ENCODE measurements at places on chromosomes 7 and 10. TPM values are rescaled to one million over a fixed set of nuclear protein-coding genes. Genes with fewer than 3 reads are reported as not detected.
A peak's percentile ranks its signal among the peaks of the same experiment; 100 is the strongest.

DNA sequence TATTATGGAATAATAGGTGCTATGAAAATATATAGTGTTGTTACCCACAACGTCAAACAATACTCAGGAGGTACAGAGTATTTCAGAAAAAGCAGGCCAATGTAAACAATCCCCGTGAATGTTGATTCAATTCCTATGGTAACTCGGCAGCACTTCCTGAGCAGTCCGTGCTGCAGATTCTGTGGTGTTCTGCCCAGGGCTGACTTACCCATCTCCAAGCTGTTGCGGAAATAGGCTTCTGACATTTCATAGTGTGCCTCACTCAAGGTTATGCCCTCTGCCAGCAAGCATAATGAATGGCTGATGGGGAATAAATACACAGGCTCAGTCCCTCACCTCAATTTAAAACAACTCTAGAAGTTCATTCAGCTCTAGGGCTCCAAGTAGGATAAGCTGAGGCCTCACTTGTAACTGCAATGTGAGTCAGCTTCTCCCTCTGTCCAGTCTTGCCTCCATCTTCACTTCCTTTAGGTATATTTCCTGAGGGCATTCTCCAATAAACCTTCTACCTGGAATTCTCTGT, 177.6 kb downstream of the GNAI1 start:
- peak; percentile 96 for DNase-seq

DNA sequence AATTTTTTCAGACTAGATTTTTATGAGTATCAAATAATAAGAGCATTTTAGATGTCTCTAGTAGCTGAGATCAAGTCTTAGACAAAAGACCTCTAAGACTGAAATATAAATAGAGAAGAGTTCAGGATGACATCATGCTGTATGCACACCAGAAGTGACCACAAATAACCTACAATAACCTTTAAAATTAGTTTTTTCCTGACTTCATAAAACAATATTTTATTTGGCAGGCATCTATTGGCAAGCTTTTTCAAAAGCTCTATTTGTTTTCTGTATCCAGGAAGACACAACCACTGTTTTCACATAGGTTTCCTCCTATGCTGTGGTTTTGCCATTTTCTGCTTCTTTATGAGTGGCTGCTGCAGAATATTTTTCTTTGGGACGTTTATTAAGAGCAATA, 359.1 kb downstream of the CRPPA start:
- DNase-seq = peak; percentile 93

DNA sequence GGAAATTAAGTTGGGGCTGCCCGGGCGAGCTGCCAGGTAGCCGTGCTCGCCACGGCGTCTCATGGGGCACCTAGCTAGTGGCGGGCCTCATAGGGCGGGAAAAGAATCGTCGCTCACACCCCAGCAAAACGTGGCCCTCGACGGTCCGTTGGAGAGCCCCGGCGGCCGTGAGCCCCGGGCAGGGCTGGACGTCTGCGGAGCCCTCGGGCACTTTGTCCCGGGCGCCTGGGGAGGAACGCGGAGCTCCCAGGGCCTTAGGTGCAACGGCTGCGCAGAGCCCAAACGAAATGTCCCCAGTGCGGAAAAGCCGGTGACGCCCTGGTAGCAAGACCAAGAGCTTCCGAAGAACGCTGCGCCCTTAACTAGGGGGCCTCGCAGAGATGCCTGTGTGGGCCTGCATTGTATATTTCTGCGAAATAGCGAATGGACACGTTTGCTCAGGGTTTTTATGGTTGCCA, 866 bp upstream of the SFMBT2 start:
- no peak for DNase-seq

GRCh38 chr7:150799741-150800580, at the start of gene TMEM176B:
Gene TMEM176B, minus strand, starts transcription at chr7:150800364. Its CDS starts 3,795 bp downstream, at chr7:150796569.
- no peak for DNase-seq

DNA sequence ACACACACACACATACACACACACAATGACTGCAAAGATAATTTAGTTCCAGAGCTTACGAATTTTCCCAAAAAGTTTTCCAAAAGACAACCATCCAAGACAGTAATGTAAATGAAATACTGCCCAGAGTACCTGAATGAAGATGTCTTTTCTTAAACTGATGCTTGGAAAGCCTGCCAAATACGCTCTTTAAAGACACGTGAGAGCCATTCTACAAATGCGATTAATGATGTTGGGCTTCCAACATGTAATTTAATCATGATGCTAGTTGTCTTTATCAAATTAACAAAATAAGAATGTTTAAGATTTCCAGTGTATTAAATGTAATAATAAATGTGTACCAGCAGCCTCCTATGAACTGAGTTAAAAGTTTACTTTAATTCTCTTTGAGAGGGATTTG, 11.1 kb downstream of the ERCC6 start:
- DNase-seq = no peak

GRCh38 chr10:100522107-100522801, 2.6 kb upstream of the SEC31B start:
- DNase-seq = no peak

GRCh38 chr10:112448888-112449287, 1.9 kb downstream of the VTI1A start:
- DNase-seq = no peak

DNA sequence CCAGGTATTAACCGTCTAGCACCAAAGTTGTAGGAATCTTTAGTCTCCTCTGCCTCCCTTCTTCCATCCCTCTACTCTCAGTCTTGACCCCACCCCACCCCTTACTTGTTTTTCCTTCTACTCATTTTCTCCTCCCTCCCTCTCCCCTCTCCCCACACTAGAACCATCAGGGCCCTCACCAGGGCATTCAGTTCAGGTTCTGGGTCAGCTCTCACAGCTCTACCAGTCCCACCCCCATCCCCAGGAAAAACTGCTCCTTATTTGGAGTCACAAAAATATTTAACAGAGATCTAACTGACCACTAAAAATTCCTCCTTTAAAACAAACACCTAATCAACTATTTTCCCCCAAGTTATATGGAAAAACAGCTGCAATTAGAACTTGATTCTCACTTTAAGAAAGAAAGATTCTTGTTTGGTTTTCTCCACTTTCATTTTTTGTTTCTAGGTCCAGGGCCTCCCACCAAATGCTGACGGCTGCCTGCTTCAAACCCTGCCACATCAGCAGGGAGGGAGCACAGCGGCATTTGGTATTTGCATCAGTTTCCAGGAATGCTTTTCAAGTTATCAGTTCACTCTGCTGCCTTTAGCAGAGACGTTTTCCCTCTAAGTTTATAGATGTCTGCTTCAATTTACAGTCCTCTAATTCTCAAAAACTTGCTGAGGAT, 2.8 kb upstream of the COL1A2 start:
- peak; percentile 65 for DNase-seq

DNA sequence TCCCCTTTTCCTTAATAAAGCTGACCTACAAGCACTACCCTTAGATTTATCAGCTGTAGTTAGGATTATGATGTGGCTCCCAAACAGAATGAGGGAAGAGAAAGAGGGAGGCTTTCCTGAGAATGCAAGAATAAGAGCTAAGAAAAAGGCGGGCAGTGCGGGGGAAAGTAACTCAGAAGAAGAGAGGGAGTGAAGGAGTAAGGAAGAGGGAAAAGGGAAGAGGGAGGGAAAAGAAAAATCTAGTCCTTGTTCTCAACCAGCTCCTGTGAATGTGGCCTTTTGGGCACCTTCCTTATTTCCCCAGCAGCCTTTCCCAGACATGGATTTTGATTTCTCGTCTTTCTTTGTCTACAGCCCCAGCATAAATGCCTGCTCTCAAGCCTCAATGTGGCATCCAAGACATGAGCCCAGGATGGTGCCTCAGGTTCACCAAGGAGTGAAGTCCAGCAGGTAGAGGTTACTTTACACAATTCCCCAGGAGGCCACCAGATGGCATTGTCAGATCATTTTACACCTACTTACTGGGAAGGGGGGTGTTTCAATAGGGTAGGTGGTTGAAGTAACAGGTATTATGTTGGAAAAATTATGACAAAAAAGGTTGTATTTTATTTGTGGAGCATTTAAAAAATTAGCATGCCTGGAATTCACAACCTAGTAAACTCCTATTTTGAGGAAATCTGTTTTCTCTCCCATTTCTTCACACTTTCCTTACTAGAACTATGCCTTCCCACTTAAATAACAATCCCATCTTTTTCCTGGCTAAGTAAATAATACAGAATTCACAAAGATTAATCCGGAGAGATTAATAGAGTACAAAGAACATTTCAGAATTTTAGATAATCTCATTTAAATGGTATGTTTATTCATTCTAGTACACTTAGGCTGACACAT, 106.5 kb downstream of the HTR7 start:
- DNase-seq = peak; percentile 31

DNA sequence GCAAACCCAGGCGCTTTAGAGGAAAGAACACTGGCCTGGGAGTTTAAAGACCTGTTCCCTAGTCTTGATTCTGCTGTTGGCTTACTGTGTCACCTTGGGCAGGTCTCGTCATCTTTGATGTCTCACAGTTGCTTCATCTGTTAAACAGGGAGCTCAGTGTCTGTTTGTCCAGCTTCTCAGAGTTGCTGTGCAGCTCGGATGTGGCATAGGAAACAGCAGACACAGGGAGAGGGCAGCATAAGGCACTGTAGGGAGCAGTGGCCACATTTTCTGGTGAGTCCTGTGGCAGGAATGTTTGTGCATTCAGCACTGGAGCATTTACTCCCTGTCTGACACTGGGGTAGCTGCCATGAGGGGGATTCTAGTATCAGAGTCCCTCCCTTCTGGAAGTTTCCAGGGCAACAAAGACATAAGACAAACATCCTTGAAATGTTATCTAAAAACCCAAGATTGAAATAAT, 2.0 kb downstream of the REPIN1 start:
- DNase-seq = peak; percentile 60

DNA sequence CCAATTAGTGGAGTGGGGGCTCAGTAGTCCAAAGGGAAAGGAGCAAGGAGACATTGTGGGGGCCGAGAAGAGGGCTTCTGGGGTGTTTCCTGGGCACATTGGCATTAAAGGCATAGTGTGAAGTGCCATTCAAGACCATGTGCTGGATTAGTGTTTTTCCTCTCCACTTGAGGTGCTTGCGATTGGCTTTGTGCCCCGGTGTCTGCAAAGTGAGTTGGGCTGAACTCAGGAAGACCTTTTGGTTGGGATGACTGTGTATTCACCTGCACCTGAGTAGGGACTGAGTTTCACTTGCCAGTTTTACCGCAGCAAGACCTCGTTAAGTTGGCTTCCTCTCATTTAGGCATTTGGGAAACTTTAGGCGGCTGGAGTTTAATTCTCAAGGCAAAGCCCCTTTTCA, 73.0 kb downstream of the TCF7L2 start:
- no peak for DNase-seq

- DNase-seq = no peak
These were observed 63.7 kb downstream of the PROSER2 start for GRCh38 chr10:11886851-11887250.

DNA sequence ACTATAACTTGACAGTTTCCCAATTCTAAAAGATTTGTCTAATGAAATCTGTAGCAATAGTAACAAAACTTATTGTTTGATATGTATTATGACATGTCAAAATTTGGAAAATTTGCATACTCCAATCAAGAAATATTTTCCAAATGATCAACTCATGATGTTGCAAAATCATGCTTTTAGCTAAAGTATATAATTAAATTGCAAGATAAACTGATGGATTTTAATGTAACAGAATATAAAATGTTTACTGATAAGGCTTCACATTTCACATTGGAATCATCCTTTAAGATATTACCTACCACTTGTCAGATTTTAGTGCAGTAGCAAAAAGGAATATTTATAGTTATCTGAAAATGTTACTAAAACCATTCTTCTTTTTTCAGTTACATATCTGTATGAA, 421.9 kb upstream of the SEMA3D start:
- DNase-seq = no peak

- DNase-seq = no peak
These were observed 2.8 kb downstream of the HDAC9 start for GRCh38 chr7:18498341-18498740.

GRCh38 chr7:8639668-8640067, 206.3 kb downstream of the NXPH1 start:
- DNase-seq = no peak

LIPJ gene
- not detected for total RNA-seq

AKR1C4 gene
- not detected for total RNA-seq

SHTN1 gene
- total RNA-seq = 2.7 TPM

OPN1SW gene
- 2.1 TPM for total RNA-seq

FGFR2 gene
- total RNA-seq = not detected

TMEM120A gene
- total RNA-seq = 32.9 TPM

COL28A1 gene
- total RNA-seq = 2.6 TPM

FFAR4 gene
- not detected for total RNA-seq

SOSTDC1 gene
- not detected for total RNA-seq

PRF1 gene
- not detected for total RNA-seq

PRXL2A gene
- total RNA-seq = not detected

All from LHCN-M2 (cell line).